HCT116 (cell line): ENCODE measurements at places on chromosomes 12 and 14. TPM values are rescaled to one million over a fixed set of nuclear protein-coding genes. Genes with fewer than 3 reads are reported as not detected.

- no peak for DNase-seq
Measured at GRCh38 chr14:104435147-104436046, 144.2 kb upstream of the C14orf180 start.

REP15 gene
- 0.86 TPM for total RNA-seq

- DNase-seq: no peak
Measured at GRCh38 chr12:25200703-25201102, 5.7 kb downstream of the ETFRF1 start.

DNA sequence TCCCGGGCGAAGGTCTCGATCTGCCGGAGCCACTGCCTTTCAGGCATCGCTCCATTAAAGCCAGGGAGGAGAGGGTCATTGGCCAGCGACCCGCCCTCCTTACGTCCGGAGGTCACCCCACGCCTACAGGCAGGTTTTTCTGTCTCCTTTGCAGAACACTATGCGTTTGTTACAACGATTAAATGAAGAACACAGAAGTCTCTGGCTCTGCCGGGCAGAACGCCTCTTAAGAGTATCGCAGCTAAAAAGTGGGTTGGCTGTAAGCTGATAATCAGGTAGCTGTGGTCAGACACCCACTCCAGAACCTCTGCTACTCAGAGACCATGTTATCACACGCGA lies 15.0 kb downstream of the OTX2 start:
- no peak for DNase-seq

BRAP gene
- 16.7 TPM for total RNA-seq
